ENCODE measurements at places on chromosomes 5 and 9.

DNA sequence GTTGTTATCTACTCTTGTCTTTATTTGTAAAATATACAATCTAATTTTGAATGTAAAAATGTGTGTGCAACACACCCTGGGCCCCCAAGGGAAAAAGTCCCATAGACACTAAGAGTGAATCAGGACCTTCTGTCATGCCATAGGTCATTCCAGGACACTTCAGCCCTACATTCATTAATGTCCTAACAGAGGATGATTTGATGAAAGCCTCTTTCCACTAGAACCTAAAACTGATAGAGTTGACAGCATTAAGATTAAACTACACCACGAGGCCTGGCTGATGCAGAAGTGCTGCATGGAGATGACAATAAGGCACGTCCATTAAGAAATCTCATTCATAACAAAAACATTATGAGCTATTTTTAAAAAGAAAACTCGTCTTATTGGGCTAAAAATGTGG, 46.2 kb downstream of the FRMD3 start:
- no peak for DNase-seq

GRCh38 chr5:126234563-126235195, 188.5 kb upstream of the GRAMD2B start:
- DNase-seq = no peak

GRCh38 chr5:116593340-116593739, 18.7 kb upstream of the SEMA6A start:
- DNase-seq = no peak

GRCh38 chr9:27353474-27354229, 56.7 kb upstream of the EQTN start:
- no peak for DNase-seq

DNA sequence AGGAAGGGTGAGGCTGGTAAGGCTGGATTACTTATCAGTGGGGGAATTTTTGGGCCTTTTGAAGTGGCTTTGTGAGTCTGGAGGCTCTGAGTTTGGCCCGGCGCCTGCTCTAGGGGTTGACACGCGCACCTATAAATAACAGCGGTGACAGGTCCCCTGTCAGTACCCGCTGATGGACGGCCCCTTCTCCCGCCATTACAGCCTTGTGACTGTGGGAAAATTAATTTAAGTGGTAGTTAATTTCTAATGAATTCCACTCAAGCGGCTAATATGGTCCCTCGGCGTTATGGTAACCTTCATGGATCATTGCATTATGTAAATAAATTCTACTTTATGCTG, 16.5 kb downstream of the MRPL36 start:
- peak; percentile 93 for DNase-seq
